ENCODE measurements at places on chromosomes 12 and 14.

- DNase-seq: no peak
These were observed 88.7 kb upstream of the MUCL1 start for GRCh38 chr12:54765652-54766051.

DNA sequence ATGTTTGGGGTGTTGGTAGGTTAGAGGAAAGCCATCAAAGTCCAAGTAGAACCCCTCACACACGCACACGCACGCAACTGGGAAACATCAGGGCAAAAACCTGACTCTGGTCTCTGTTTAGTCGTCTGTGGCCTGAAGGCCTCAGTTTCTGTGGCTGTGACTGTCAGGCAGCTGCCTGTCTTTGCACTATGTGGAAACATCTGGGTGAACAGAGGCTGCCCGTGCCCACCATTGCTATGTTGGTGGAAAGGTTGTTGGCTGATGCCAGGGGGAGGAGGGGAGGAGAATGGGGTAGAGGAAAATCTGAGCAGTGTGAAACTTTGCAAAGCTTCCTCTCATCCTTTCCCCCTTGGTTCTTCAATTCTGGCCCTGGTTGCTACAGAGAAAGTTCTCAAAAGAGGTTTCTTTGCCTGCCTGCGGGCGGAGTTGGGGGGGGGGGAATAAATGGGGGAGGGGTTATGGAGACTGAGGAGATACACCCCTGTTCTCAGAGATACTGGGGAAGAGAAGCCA lies 7.5 kb downstream of the HOXC10 start:
- no peak for DNase-seq

DNA sequence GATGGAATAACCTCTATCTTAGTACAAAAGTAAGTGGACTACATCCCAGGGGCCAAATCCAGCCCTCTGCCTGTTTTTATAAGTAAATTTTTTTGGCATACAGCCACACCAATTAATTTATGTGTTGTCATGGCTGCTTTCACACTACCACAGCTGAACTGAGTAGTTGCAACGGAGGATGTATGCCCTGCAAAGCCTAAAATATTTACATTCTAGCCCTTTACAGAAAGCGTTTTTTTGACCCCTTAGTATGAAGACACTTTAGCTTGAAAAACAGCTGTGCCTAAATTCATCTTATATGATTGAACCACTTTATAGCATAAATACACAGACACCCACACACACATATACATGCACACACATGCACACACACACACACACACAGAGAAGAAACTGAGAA lies 501.6 kb downstream of the EGLN3 start:
- DNase-seq: no peak

DNA sequence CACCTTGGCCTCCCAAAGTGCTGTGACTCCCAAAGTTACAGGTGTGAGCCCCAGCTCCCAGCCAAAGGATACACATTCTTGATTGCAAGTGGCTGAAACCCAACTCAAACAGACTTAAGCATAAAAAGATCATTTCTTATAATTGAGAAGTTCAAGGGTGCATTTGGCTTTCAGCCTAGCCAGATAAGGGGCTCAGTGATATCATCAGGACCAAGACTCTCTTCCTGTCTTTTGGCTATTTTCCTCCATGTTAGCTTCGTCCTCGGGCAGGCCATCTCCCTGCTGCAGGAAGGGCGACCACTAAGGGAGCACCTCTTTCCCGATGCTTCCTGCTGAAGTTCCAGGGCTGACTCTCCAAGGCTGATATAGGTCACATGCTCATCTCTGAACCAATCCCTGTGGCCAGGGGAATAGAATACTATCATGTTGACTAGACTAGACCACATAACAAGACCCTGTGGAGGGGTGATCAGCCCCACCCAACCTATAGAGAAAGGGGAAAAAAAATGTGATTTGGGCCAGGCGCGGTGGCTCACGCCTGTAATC lies 9.8 kb upstream of the KRT8 start:
- no peak for DNase-seq

DNA sequence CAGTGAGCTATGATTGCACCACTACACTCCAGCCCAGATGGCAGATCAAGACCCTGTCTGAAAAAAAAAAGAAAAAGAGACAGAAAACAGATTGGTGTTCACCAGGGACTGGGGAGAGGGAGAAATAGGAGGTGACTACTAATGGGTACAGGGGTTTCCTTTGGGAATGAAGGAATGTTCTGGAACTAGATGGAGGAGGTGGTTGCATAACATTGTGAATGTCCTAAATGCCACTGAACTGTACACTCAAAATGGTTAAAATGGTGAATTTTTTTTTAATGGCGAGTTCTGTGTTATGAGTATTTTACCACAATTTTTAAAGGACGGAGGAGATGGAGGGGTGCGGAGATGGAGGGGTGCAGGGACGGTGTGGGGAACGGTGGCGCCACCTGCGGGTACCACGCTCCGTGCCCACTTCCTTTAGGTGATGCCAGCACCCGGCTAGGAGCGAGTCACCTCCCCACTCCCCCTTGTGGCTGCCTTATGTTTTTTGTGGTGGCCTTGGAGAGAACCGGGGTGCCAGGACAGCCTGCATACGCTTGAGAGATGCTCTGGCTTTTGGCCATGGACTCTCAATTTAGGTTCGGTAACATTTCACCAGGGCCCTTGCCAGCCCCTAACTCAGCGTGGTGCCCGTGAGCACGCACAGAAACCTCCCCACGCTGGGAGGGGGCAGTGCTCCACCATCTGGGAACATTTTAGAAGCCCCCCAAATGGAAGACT lies 16.1 kb downstream of the UBC start:
- DNase-seq: peak; percentile 15

- DNase-seq: no peak
These were observed 220.3 kb downstream of the NELL2 start for GRCh38 chr12:44655846-44656245.

DNA sequence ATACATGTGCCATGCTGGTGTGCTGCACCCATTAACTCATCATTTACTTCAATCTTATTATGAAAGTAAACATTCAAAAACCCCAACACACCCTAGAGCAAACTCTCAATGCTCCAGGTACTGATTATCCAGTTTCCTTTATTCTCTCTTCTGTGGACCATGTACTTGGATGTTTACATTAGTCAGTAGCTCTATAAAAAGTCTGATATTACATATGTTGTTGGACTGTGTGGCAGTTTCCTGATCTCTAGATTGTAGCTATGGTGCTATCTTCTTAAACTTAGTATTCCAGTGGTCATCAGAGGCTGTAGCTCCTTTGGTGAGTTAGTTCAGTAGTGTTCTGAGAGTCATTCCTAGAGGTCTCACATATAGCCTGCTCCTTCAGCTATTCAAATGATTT lies 25.1 kb upstream of the ITGA5 start:
- DNase-seq: no peak

DNA sequence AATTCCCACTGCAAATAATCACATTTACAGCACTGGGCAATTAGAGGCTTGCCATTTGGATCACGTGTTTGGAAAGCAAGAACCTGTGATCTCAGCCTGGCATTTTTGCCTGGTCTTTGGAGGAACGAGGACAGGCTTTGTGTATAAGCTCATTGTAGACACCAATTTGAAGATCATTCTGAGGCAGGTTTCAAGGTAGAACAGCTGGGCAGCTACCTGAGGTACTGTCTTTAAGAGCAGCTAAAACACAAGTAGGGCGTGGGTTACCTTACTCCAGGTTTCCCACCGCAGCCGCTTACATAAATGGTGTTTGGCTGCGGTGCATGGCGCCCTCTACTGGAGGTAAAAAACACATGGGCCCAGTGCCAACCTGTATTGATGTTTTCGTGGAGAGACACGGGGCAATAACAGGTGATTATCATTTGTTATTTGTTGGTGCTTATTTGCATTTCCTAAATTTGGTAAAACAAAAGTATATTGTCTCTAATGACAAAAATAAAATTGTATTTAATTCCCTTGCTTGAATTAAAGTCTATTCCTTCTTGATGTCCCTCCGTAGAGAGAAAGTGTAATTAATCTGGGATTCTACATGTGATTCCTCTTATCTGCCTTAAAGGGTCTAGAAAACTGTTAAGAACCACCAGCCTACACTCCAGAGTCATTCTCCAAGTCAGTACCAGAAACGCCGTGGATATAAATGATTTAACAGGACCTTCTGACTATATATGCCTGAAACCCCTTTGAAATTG lies 69.7 kb downstream of the SVOP start:
- DNase-seq: no peak

- no peak for DNase-seq
These were observed 38.7 kb upstream of the ZNF641 start for GRCh38 chr12:48389409-48389808.

GRCh38 chr12:107328442-107329133 lies 235.2 kb upstream of the CRY1 start:
- no peak for DNase-seq

DNA sequence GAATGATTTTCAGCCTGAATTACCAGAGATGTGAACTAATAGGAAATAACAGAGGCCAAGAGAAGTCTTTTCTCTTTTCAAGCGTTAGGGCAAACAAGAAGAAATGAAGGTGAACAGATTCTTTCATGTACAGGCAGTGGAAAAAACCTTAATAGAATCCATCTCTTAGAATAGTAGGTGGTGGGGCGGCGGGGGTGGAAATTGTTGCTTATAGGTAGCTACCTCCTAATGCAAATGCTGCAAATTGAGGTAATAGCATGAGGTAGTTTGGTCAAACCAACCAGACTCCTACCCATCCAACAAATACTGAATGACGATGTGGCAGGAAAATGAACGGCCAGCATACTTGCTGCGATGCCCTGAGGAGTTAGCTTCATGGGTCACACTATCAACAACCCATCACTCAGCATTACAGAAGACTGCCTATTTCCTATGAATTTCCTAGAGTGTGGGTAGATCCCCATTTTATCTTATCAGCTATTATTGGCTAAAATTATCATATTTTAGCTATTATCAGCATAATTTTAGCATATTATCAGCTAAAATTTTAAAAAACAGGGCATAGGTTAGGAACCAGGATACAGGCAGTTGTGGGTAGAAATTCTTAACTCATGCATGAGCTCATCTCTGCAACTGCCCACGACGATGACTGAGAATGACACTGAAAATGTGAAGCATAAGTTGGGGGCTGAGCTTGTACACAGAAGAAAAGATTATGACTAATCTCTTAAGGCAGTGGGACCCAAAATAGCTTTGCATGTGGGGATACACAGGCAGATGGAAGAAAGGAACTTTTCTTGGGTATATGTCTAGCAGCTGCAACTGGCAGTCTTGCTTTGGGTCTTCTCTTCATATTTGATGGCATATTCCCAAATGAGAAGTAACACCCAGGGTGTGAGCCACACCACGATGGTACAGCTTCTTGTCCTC lies 68.7 kb downstream of the NIN start:
- DNase-seq: no peak

- DNase-seq: no peak
These were observed 189.0 kb downstream of the NTF3 start for GRCh38 chr12:5620896-5621295.

DNA sequence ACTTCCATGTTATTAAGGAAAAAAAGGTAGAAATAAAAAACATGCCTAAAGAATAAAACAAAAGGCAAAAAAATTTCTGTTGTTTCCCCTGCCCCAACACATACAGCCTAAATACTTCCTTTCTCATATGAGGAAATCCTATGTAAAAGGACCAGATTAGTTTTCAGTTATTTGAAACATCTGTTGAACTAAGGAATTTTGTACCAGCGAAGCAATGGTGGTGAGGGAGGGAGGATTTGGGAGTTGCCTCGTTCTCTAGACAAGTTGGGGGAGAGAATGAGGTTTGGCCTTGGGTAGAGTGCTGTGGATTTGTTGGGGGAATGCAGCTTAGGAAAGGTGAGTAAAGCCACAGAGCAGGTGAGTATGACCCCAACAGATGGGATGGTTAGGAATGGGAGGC lies 141.5 kb upstream of the RFLNA start:
- DNase-seq: no peak

- no peak for DNase-seq
These were observed 58.2 kb downstream of the DICER1 start for GRCh38 chr14:95098984-95099599.

DNA sequence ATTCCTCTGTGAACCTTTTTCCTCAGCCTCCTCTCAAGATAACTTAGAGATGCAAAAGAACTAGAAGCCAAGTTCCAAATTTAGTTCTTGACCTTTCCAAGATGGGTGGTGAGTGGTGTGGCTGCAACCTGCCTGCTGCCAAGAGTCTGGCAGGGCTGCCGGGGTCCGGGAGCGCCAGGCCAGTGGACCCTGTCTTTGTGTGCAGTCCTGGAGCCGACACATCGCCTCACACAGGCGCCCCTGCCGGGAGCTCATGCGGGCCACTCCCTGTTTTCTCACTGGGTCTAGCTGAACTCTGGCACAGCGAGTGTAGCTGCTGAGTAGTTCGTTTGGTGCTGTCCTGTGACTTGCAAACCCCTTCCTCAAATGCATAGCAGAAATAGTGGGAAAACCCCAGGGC lies 84.9 kb downstream of the CACNA1C start:
- DNase-seq: no peak

- DNase-seq: no peak
These were observed 16.4 kb upstream of the AMN1 start for GRCh38 chr12:31745242-31745641.

GRCh38 chr12:24201258-24201970 lies 251.9 kb upstream of the SOX5 start:
- no peak for DNase-seq

GRCh38 chr12:78579846-78580245 lies 284.7 kb upstream of the SYT1 start:
- no peak for DNase-seq

- DNase-seq: no peak
These were observed 93.1 kb downstream of the GAS2L3 start for GRCh38 chr12:100666588-100666987.

GRCh38 chr14:24036169-24036962 lies 15.4 kb upstream of the CARMIL3 start:
- DNase-seq: peak; percentile 37

DNA sequence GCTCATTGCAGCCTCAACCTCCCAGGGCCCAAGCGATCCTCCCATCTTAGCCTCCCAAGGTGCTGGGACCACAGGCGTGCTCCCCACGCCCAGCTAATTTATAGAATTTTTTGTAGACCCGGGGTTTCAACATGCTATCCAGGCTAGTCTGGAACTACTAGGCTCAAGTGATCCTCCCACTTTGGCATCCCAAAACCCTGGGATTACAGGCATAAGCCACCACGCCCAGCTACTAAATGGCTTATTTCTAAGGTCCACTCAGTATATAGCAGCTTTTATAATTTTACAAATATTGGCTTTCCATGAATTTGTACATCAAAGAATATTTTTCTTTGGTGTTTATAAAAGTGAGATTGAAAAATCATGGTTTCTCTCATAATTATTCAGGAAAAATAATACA lies 167.8 kb downstream of the TTC7B start:
- no peak for DNase-seq

GRCh38 chr12:124073356-124074035 lies 100.5 kb downstream of the ZNF664 start:
- no peak for DNase-seq

- DNase-seq: no peak
These were observed 121.6 kb downstream of the SCARB1 start for GRCh38 chr12:124742111-124742510.

- DNase-seq: no peak
These were observed 426.6 kb downstream of the ATP23 start for GRCh38 chr12:58368001-58368400.

All from GF-D8 (cell line).